Left renal cortex interstitium (tissue), 4 donors: ENCODE measurements at places on chromosomes 16 and 17. TPM values are rescaled to one million over a fixed set of nuclear protein-coding genes. Genes with fewer than 3 reads are reported as not detected.

Gene NXN
- 43.7 TPM for polyA plus RNA-seq

Gene ZDHHC1
- polyA plus RNA-seq = 12.6 TPM

Gene GLTPD2
- polyA plus RNA-seq = 8.6 TPM

- no peak for DNase-seq
Observed at GRCh38 chr17:38453951-38454421, 25.7 kb downstream of the ARHGAP23 start.

DNA sequence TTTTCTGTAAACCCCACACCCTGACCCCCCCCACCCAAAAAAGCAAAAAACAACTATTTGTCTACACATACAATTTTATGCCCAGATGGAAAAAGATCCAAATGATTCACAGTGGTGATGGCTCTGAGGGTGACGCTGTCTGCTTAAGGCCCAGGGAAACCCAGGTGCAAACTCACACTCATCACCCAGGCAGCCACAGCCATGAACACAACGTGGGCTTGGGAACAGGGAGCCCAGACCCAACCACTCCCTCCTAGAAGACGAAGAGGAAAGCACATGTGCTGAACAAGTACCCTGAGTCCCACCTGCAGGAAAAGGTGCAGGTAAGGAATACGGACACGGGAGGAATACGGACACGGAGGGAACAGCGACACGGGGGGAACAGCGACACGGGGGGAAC is 5.4 kb downstream of the HBQ1 start:
- no peak for DNase-seq

DNA sequence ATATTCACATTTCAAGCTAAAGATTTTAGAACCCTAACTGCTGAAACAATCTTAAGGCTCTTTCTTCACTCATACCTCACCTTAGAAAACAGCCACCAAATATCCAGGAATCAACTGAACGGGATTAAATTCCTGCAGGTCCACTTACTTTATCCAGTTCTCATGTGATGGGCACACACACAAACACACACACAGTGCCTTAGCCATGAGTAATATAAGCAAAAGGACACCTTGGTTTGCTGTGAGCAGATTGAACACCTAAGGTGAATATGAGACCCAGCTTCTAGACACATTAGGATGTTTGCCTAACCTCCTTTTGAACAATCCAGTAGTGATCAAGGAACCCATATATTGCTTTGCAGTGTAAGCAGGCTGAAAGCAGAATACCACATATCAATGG is 81.5 kb downstream of the TUBD1 start:
- no peak for DNase-seq

- DNase-seq = no peak
Observed at GRCh38 chr17:80649672-80650330, 105.2 kb downstream of the RPTOR start.

GRCh38 chr16:75231570-75231969 is 12.8 kb downstream of the CTRB1 start:
- no peak for DNase-seq

DNA sequence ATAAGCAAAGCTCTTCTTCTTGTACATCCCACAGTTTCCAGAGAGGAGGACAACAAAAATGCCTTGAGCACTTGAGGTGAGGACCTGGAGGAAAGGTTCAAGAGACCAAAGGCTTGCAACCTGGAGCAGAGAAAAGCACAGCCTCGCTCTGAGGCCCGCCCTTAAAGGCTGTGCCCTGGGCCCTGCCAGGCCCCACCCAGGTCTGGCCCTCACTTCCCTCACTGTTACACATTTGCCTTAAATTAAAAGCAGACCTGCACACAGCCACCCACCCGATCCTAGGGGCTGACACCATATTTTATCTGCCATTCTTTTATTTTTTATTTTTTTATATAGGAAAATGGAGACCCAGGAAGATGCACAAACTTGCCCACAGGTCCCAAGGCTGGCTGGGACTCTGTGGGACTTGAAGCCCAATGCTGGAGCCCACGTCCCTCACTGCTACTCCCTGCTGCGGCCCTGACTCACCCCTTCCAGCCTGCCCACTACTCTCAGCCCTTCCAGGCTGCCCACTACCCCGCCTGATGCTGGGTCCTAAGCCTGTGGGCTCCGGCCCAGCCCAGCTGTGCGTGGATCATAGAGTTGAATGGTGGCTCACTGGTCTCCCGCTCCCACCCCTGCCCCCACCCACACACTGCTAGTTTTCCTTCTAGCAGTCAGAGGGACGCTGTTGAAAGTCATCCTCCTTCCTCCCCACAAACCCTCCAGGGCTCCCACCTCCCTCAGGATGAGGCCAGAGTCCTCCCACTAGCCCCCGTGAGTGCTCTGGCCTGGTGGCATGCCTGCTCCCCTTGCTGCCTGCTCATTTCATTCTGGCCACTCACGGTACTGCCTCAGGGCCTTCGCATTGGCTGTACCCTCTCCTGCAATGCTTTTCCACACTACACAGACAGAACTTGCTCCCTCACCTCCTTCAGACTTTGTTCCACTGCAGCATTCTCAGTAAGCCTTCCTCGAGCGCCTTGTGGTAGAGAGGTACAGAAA is 77.6 kb upstream of the MED9 start:
- no peak for DNase-seq

DNA sequence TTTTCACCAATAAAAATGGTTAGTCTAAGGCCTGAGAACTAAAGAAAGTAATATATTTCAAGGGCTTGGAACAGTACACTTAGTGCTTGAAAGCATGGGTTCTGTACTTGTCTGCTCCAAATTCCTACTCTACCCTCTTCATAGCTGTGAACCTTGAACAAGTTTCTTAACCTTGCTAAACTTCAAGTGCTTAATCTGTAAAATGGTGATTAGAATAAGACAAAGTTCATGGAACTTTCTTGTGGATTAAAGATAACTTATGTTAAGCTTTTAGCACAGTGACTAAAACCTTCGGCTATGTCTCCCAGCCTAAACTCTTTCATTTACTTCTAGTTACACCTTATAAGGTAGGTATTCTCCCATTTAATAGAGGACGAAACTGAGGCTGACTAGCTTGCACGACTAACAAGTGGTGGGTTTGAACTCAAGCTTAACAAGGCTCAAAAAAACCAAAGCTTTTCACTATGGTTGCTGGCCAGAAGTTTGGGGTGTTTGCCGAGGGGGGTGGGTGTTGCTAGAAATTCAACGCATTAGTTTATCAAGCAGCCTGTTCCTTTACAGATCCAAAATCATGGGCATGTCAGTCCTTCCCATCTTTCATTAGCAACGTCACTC is 28.8 kb downstream of the CDRT4 start:
- DNase-seq = no peak

DNA sequence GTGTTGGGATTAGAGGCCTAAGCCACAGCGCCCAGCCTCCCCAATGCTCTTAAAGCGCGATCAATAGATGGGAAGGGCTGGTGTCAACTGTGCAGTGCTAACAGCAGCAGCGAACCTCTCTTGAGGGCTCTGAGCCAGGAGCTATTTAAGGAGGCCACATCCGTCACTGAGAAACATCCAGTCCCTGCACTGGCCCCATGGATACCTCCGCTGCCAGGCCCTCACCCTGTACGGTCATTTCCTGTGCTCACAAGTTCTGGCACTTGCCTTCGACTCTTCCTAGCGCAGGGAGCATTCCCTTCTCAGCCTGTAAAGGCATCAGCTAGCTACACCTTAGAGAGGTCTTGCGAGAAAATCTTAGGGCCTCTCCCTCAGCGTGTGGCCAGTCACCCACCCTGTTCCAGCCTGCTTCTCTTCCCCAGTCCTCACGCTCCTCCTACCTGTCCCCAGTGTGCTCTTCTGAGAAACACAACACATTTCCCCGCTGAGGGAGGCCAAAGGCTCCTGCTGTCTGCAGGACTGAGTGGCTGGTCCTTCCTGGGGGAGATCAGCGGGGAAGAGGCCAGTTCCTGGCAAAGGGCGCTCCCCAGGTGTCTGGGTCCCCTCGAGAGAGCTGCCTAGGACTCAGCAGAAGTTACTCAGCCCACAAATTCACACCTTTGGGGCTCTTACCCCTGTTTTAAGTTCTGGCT is 28.6 kb downstream of the GTF3C1 start:
- DNase-seq = no peak

DNA sequence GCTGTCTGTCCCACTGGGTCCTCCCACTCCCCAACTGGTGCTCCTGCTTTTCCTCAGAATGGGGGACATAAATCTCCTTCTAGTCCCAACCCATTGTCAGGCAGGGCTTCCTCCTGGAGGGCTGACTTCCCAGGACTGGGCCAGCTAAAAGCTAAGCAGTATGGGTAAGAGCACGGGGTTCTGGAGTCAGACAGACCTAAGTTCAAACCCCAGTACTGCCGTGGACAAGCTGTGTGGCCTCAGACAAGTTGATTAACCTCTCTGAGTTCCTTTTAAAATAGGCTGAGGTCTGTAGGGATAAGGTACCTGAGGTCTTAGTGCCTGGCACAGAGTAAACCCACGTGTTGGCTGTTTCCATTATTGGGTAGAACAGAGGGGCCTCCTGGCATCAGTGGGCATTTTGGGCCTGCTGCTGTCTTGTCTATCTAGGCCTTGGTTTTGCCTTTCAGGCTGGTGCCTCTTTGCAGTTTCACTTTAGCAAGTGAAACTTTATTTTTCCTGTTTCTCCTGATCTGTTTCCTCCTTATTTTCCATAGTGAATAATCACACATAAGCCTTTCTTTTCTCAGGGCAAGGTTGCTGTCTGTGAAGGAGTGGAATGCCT is 114.6 kb downstream of the PRKCB start:
- DNase-seq = no peak
